ENCODE measurements at places on chromosomes 2 and 18.

- peak; percentile 11 for DNase-seq
These were observed 371 bp downstream of the MDH1B start for GRCh38 chr2:206764673-206765241.

GRCh38 chr2:240435948-240436682, 652 bp downstream of the GPC1 start:
- DNase-seq = no peak

DNA sequence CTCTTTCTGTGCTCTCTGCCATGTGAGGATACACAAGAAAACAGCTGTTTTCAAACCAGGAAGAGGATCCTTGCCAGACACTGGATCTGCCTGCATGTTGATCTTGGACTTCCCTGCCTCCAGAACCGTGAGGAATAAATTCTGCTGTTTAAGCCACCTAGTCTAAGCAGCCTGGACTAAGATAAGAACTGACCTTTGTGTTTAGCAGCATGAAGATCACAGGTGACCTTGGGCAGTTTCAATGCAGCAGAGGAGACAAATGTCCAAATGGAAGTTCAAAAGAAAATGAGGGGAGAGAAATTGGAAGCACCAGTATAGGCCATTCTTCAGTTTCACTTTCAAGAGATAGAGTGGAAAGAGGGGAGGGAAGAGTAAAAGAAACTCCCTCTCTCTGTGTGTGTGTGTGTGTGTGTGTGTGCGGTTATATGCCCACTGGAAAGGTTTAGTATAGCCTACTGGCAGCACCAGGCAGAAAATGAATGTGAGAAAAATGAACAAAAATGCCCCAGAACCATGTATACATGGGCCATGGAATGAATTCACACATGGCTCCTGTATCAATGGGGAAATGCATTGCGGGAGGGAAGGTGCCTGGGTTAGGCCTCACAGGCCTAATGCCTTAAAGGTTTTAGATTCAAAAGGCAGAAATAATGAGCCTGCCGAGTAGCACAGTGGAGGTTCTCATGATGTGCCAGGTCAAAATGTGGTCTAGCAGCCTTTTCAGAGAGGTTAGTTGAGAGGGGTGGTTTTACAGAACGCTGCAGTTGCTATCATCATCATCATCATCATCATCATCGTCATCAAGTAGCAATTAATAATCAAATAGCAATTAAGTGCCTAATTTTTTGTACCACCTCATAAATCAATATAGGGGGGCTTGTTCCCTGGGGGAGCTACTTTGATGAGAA, 1.1 kb upstream of the CERS6 start:
- DNase-seq = no peak

DNA sequence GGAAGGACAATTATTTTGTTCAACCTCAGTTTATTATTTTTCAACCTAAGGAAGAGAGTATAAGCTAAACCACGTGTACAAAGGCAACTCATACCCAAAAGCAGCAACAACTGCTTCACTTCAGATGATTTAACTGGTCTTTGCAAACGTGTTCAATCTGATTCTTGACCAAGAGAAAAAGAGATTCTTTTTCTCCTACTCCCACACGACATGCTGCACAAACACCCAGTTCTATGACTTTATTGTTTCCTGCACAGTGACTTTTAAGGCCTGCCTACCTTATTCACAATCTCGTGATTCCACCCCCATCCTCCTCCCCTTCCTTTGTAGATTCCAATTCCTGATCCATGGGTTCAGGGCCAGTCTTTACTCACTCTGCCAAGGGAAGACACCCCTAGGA, 1394.8 kb upstream of the ZEB2 start:
- DNase-seq = no peak

- no peak for DNase-seq
These were observed 165.1 kb downstream of the RPIA start for GRCh38 chr2:88856409-88857135.

DNA sequence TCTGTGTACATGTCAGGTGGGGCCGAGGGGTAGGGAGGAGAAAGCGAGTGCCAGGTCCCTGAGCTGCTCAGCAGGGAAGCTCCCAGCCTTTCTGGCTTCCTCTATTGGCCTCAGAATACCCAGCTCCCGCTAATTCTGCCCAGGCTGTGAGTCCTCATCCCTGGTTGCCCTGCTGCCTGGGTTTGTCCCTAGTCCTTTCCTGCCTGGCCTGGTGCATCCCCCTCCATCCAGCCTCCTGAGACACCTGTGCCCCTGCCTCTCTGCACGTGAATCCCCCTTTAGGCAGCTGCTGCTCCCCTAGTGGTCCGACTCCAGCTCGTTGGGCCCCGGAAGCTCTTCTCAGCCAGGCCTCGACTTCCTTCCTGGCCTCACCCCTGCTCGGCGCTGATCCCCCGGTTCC, 54.6 kb downstream of the INHBB start:
- no peak for DNase-seq

DNA sequence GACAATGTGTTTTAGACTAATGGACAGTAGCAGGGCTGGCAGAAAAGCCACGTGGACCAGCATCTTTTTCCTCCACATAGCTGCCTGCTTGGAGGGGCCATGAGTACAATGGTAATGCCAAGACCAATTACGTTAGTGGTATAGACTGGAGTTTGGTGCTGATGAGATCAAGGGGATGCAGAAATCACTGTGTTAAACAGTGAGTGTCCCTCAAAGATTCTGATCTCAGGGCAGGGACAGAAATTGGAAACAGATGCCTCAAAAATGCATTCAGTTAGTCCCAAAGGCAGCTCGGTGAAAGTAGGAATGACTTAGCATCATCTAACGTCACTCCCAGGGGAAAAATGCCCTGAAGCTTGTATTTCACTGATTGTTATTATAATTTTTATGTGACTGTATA, 72.4 kb downstream of the SLC16A14 start:
- no peak for DNase-seq

GRCh38 chr2:127176371-127177311, 43.5 kb downstream of the CYP27C1 start:
- DNase-seq = no peak

DNA sequence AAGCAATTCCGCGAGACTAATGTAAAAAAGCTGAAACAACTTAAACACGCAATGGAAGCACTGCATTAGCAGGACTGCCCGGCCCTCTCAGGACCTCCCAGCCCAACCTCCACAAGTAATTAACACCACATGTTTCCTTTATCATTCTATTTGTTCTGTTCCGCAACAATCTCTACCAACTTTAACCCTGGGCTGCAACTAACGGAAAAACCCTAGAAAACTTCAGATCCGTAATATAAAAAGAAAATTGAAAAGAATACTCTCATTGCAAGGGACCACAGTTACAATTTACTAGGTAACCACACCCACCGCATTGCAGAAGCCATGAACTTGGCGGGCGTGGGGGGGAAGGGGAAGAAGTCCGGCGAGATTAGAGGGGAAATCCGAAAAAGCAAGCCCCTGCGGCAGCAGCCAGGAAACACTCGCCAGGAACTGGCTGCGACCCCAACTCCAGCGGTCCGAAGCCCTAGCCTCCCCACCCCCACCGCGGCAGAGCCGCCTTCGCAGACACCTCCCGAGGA, 1.2 kb downstream of the EPB41L3 start:
- no peak for DNase-seq

- DNase-seq = no peak
These were observed 672.7 kb downstream of the ZEB2 start for GRCh38 chr2:143847257-143847656.

DNA sequence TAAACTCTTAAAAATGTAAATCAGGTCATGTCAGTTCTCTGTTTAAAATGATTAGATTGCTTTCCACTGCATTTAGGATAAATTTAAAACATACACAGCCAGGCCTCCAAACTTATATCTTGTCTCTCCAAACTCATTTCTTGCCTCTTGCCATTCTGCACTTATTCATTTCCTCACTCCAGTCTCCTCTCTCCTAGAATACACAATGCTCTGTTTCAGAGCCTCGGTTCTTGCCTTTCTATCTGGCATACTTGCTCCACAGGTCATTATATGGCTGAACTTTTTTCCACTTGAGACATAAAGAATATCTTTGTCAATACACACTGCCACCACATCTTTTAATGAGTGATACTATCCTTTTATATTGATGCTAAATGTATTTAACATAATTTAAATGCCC, 10.5 kb upstream of the UGP2 start:
- DNase-seq = no peak

DNA sequence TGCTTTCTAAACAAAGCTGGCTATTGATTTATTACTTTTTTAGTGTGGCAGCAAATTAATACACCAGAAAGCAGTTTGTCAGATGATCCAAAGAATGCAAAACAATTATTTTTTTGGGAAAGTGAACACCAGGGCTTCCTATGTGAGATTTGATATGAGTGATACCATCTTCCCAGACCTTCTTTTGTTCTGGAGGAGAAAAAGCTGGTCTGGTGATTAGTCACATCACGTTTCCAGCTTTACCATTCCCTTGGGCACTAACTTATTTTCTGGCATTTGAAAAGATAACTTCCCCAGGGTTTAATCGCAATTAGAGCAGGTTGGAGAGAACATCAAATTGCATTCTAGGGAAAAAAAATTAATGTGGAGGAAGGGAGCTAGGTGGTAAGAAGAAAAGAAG, 182.9 kb upstream of the TANK start:
- DNase-seq = no peak

- no peak for DNase-seq
These were observed 152.9 kb downstream of the SPP2 start for GRCh38 chr2:234203135-234203984.

DNA sequence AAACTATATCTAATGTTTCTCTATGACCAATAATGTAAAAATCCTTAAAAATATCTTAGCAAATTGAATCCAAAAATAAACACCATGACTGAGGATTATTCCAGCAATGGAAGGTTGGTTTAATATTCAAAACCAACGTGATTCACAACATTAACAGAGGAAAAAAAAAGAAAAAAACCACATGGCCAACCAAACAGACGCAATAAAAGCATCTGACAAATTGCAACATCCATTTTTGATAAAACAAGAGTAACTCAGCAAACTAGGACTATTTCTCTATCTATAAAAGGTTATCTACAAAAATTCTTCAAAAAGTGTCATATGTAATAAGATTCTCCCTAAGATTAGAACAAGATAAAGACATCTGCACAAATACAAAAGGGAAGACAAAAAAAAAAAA, 28.9 kb downstream of the PPP3R1 start:
- DNase-seq = no peak

DNA sequence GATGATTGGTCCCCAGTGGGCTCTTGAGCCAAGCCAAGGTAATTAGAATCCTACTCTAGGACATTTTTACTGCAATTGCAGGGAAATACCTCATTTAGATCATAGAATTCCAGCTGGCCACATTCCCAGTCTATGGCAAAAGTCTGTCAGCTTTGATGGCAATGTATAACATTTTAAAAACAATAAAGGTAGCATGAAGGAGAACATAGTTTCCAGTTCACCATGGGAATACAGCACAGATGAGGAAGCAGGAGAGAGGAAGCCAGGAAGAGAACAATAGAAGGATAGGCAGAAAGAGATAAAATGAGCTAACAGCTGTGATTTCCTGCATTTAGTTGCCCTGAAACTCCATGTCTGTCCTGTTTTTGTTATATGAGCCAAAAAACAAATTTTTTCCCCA, 897.3 kb upstream of the DDX18 start:
- DNase-seq = no peak

- no peak for DNase-seq
These were observed 170.7 kb downstream of the CYRIA start for GRCh38 chr2:16494836-16495508.

DNA sequence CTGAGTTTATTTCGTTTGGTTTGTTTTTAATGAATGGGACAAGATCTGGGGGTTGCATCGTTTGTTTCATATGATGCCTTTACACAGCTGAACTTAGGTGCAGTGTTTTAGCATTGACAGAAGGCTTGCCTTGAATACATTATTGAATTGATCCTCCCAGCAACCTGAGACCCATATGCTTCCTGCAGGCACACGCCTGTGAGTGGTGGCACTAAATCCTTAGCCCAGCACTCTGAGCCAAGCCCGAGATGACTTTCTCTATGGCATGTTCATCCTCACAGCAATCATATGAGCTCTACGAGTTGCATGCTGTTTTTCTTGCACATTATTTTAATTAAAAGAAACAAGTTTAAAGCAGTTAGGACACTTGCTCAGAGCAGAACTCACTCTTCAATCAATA, 47.8 kb upstream of the AGAP1 start:
- DNase-seq = no peak

GRCh38 chr2:128600581-128601297, 282.1 kb upstream of the HS6ST1 start:
- no peak for DNase-seq

GRCh38 chr2:22623620-22624019, 761.4 kb upstream of the KLHL29 start:
- no peak for DNase-seq

DNA sequence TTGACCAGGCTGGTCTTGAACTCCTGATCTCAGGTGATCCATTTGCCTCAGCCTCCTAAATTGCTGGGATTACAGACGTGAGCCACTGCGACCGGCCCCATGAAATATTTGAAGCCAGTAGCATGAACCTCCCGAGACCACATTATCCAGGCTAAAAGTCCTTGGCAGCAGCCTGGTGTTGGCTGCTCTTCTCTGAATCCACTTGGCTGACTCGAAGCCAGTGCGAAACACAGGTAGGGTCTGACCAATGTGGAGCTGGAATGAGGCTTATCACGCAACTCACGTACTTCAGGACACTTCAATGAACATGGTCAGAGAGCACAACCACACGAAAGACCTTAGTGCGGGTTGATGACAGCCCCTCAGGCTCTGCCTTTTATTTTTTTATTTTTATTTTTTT, 38.4 kb downstream of the USP40 start:
- no peak for DNase-seq

GRCh38 chr18:27712066-27712465, 464.9 kb downstream of the CDH2 start:
- no peak for DNase-seq

DNA sequence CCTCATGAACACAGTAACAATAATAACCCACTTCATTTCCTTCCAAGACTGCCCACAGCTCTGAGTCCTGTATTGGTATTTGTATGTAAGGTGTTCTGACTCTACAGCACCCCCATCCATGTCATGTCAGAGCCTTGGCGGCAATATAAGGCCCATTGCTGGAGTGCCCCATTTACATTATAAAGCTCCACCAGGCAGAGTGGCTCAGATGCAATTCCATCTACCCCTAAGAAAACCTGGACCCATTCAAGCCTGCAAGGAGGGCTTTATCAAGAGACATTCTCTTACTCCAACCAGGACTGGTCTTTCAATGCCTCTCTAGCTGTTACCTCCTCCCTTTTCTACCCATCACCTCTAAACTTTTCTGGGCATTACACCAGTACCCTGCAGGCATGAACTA, 101.6 kb downstream of the ANTXR1 start:
- no peak for DNase-seq

DNA sequence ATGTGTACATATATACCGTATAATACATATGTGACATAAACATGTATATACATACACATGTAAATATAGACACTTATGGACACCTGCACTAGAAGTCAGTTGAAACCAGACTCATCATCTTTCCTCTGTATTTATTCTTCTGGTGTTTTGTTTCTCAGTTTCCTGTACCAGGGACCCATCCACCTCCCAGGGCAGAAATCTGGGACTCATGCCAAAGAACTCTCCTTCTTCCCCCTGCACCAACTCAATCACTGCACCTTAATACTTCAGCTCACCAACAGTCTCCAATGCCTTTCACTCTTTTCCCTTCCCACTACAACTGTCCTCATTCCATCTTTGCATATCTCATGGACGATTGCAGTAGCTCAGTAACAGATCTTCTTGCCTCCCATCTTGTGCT, 428.0 kb downstream of the FBXO15 start:
- no peak for DNase-seq

Data from stimulated activated CD4-positive, alpha-beta T cell treated with anti-CD3 and anti-CD28 coated beads, TNF-alpha, amount 100 ng/mL, for 4 hours (primary cell).